ENCODE measurements at places on chromosomes 4 and X.

GRCh38 chr4:14871676-14872430 lies 130.4 kb upstream of the CPEB2 start:
- no peak for DNase-seq

GRCh38 chr4:86891762-86892635 lies at the start of gene C4orf36:
Gene C4orf36 (minus strand): TSS chr4:86892422. CDS start chr4:86891520, 902 bp downstream.
- no peak for DNase-seq

DNA sequence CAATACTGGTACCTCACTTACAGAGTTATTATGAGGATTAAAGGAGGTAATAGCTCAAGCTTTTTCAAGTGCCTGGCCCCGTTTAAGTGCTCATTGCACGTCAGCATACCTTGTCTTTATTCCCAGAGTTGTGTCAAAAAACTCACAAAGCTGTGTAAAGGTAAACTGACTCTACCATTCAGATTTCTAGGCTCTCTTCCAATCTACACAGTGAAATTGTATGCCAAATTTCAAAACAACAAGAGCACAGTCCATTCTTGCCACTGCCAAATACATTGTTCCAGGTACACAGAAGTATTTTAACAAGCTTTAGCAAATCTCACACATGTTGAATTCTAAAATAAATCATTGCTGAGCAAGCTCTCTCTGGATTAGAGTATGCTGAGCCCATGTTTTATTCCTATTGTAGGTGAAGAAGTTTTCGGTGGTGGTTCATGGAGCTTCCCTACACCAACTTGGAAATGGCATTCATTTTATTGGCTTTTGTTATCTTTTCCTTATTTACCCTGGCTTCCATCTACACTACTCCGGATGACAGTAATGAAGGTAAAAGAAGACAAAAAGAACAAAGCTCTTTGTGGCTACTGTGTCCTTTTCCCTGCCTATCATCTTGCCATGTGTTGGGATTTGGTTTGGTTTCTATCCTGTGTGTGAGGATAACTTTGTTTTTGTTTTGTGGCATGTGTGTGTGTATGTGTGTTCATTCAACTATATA lies 16.2 kb downstream of the SMIM31 start:
- DNase-seq, result no peak

GRCh38 chr4:52912608-52913007 lies 50.5 kb downstream of the RASL11B start:
- no peak for DNase-seq

- no peak for DNase-seq
These were observed 717.9 kb downstream of the ARAP2 start for GRCh38 chr4:35526456-35526855.

GRCh38 chr4:121738780-121739535 lies 26.0 kb downstream of the SMIM43 start:
- DNase-seq, result no peak

DNA sequence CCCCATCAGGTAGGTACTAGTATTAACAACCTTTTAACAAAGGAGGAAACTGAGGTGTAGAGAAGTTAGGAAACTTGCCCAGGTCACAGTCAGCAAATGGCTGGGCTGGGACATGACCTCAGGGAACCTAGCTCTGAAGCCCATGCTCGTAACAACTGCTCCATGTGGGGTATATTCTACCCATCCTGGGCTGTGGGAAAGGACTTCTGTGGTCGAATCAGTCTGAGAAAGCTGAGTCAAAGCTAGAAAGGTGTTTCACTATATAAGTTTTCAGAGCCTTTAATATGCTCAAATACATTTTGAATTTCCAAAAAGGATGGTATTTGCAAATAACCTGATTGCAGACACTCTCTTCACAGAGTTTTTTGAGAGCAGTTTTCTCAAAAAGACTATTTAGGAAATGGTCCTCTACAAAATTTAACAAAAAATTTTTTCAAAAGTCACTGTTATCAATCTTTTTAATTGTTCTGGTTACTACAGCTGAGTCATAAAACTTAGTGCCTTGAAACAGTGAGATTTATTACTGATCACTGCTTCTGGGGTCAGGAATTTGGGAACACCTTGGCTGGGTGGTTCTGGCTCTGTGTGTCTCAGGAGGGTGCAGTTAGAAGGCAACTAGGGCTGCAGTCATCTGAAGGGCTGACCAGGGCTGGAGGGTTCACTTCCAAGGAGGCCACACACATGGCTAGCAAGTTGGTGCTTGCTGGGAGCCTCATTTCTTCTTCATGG lies 53.6 kb downstream of the NSG1 start:
- no peak for DNase-seq

DNA sequence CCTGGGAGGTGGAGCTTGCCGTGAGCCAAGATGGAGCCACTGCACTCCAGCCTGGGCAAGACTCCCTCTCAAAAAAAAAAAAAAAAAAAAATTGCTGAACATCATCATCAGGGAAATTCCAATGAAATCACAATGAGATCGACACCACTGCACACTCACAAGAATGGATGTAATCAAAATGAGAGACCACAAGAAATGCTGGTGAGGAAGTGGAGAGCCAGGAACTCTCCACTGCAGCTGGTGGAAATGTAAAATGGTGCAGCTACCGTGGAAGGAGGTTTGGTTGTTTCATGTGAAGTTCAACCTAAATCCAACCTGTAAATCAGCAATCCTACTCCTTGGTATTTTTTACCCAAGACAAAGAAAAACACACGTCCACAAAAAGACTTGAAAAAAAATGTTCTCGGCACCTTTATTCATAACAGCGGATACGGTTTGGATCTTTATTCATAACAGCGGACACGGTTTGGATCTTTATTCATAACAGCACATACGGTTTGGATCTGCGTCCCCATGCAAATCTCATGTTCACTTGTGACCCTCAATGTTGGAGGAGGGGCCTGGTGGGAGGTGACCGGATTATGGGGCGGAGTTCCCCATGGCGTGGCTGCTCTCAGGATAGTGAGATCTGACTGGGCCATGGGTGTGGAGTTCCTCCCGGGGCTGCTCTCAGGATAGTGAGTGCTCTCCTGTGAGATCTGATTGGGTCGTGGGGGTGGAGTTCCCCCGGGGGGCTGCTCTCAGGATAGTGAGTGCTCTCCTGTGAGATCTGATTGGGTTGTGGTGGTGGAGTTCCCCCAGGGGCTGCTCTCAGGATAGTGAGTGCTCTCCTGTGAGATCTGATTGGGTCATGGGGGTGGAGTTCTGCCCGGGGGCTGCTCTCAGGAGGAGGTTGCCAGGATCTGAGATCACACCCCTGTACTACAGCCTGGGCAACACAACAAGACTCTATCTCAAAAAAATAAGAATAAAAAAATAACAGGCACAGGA lies 7.7 kb downstream of the GAK start:
- DNase-seq, result no peak

- DNase-seq, result no peak
These were observed 284.3 kb downstream of the ARHGAP10 start for GRCh38 chr4:148016063-148016637.

DNA sequence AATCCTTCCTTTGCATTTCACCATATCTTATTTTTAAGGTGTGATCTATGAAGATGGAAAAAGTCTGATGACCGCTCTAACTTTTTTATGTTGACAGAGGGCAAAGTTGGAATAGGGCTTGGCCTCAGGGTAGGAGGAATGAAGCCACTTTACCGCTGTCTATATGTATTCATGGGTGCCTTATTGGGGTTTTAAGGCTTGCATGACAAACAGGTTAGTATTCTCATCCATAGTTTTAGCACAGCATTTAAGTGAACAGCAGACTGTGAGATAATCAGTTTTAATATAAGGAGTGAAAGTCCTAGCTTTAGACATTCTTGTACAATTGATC lies 81.7 kb upstream of the BMP2K start:
- DNase-seq, result no peak

DNA sequence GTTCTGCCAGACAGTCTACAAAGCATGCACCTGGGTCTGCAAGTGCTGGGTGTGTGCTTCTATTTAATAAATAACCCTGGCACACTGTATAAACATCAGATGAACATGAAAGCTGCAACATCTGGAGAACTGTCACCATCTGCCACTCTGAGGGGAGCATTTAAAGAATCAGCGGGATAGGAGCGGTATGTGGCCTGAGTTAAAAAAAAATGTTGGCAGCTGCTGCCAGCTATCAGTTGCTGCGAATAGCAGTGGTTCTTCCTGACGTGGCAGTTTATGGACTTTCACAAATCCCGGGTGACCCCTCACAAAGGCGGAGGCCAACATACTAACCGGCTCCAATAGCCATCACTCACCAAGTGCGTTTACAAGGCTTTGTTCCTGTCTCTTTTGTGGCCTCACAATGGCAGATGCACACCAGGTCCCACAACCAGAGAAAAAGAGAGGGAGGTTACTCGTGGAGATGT lies 95.1 kb downstream of the RASL11B start:
- no peak for DNase-seq

DNA sequence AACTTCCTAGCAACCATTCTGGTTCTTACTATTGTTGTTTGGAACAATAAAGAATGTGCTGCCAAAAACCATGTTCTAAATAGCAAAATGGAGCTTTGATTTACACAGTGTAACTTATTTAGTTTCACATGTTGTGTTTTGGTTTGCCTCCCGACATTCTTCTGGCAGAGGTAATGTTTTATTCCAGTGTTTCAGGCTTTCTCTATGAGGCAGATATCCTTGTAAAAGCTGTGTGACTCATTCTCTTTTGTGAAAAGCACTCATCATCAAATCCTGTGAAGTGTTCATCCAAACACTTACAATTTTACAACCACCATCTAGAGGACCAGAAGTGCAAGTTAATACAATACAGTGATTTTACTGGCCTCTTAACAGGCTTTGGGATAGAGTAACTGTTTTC lies 219.0 kb upstream of the GIMD1 start:
- no peak for DNase-seq

GRCh38 chr4:151534195-151534594 lies 125.2 kb downstream of the FHIP1A start:
- DNase-seq, result no peak

- DNase-seq, result no peak
These were observed 4.1 kb downstream of the ARMCX2 start for GRCh38 chrX:101655534-101655933.

GRCh38 chr4:141311246-141312204 lies 90.8 kb downstream of the ZNF330 start:
- DNase-seq, result no peak

DNA sequence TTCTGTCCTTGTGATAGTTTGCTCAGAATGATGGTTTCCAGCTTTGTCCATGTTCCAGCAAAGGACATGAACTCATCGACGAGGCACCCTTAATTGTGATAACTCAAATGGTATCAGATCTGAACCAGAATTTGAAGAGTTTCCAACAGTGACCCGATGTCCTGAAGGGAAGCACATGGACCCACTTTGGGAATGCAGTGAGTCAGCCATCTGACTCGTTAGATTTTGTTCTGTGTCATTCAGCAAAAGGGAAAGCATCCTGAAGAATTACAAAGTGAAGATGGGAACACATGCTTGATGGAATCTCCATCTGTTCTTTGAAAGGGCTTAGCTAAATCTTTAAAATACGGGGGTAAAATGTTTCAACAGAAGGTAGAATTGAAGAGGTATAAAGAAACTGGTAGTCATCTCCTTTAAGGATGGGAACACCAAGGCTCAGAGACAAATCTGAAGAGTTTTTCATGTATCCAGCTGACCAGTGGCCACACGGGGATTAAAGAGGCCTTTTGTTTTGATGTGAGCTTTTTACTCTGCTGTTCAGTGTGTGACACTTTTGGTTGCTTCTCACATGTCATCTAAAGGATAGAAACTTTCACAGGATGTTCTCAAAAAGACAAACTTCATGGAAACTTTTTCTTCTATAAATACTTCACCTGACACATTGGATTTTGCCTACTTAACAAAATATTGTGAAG lies 393.8 kb downstream of the INPP4B start:
- DNase-seq, result no peak

DNA sequence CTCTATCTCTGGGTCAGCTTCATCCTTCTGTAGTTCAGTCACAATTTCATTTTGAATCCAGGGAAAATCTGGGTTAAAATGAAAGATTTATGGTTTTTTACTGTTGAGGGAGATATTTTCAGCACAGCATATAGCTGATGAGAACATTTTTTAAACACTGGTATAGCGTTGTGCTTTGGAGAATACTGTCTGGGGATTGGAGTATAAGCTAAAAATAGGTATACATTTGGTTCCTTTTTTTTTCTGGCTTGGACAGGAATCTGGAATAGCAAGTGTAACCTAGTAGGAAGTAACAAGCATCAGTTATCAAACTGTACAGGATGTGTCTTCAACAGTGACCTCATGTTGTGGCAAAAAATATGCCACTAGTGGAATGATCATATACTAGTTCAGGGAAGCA lies 149.1 kb downstream of the GRXCR1 start:
- no peak for DNase-seq

DNA sequence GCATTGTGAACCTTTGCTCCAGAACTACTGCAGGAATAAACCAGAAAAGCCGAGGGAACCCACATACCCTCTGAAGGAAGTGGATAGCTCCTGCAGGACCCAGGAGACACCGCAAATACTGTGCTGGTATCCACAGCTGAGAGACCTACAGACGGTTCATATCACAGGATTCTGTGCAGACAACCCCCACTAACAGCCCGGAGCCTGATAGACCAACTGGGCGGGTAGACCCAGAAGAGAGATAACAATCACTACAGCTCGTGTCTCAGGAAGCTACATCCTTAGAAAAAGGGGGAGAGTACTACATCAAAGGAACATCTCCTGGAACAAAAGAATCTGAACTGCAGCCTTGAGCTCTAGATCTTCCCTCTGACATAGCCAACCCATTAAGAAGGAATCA lies 150.8 kb downstream of the FRAS1 start:
- no peak for DNase-seq

GRCh38 chr4:190015538-190016368 lies 11.3 kb downstream of the FRG2 start:
- no peak for DNase-seq

DNA sequence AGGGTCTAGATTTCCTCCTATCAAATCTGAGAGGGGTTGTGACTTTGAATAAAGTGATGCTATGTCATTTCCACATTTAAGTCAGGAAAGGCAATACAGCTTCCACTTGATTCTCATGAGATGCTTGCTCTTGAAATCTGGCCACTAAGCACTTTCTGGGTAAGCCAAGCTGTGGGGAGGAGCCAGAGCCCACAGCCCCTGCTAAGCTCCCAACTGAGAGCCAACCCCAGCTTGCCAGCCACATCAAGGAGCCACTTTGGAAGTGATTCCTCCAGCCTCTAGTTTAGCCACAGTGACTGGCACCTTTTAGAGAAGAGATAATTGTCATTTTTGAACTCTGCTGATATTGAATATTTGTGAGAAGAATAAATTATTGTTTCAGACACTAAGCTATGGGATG lies 1441.5 kb upstream of the IGFBP7 start:
- DNase-seq, result no peak

- no peak for DNase-seq
These were observed 16.2 kb downstream of the NKX6-1 start for GRCh38 chr4:84482564-84483563.

- no peak for DNase-seq
These were observed 178.5 kb downstream of the SHOX start for GRCh38 chrX:809081-809480.

- DNase-seq, result no peak
These were observed 1824.7 kb downstream of the PCDH7 start for GRCh38 chr4:32544846-32545245.

DNA sequence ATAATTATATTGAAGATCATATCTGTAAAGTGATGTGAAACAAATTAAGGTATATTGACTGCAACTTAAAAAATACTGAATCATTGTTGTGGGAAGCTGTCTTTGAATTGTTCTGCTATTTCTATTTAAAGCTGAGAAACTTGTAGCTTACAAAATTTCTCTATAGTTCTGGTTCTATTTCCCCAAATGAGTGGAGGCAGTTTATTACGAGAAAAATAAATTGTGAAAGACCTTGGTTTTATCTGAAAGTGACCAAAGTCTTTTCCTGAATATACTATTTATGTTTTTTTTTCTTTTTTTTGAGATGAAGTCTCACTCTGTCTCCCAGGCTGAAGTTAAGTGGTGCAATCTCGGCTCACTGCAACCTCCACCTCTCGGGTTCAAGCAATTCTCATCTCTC lies 165.4 kb downstream of the SH3BGRL start:
- no peak for DNase-seq

GRCh38 chr4:168998596-168998995 lies 11.5 kb downstream of the CBR4 start:
- DNase-seq, result no peak

Data from Panc1 (cell line).